ACHN (cell line): ENCODE measurements at places on chromosomes 1 and 21.

GRCh38 chr1:45787905-45788304, 15.5 kb upstream of the MAST2 start:
- DNase-seq, result no peak

DNA sequence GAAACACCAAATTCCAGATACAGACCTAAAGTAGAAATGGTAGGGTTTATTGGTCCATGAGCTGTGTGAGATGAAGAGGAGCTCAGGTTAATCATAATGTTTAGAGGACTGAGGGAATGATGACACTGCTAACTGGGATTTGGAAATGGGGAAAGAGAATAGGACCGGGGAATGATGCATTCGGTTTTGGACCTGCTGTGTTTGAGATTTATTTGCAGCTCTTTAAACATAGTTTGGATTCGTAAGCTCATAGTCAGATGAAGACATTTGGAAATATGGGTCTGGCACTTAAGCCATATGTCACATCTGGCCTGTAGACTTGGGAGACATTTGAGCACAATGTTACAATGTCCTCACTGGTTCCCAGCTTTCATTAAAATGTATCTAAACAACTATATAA, 127.9 kb upstream of the DUSP10 start:
- no peak for DNase-seq

DNA sequence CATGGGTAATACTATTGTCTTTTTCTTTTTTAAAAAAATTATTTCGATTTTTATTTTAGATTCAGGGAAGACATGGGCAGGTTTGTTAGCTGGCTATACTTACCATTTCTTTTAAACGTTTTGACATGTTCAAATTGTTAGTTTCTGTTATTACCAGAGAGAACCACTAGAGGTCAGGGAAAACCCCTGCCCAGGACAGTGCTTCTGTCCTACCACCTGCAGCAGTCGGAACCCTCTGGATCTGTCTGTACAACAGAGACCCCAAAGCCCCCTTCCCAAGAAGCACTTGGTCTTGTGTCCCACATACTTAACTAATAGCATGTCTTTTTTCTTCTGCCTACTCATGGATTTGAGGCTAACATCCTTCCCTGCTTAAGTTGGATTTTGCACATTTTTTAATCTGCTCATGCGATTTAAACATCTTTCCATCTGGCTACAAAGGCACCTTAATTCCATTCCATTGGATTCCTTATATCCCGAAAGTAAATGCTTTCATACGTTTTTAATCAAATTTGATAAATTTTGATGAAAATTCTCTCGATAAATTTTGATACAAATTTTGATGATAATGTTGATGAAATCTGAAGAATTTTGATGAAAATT, 10.0 kb upstream of the C1orf115 start:
- DNase-seq, result peak; percentile 58

- no peak for DNase-seq
These were observed 22.1 kb downstream of the S100A6 start for GRCh38 chr1:153513666-153514065.

DNA sequence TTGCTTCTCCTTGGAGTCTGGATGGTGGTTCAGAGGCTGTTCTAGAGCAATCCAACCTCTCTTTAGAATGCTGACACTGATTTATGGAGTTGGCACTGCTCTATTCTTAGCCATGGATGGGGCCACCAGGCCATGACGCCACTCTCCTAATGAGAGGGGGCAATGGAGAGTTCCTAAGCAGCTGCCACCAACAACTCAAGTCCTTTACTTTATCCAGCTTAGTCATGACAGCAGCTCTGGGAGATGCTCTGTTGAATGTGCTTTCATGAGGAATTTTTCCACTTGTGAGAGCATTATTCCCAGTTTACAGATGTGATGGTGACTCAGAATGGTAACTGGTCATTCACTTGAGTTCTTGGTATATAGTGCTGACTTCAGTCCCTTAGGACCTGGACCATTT, 366.3 kb downstream of the HHAT start:
- DNase-seq, result no peak
